Tibial artery (tissue), 4 donors: ENCODE measurements at places on chromosomes 6 and 20.
A peak's percentile ranks its signal among the peaks of the same experiment; 100 is the strongest.

DNA sequence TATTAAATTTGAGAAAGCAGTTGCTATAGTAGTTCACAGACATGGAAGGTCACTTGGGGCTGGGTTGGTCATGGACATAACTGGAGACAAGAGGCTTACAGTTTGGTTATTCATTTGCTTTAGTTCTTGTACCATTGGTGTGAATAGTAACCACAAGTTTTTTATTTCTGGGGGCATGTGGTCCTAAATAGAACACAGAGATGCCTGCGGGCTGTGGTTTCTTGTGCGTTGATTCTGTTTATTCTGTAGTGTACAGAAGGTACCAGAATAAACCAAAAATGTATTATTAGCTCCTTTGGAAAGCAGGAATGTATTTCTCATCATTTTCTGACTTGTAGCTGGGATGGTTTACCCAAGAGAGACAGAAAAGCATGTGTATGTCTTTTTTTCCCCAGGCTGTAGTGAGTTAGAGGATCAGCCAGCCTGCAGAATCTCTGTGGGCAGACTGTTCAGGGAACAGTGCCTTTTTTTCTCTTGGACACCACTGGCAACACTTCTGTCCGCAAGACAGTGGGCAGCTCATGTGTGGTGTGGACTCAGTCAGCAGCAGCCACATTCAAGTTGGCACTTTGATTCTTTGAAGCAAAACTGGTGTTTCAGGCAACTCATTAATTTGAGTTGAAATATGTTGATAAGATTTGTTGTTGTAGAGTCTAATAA is 122.1 kb downstream of the LRRC1 start:
- DNase-seq, result no peak

GRCh38 chr6:42017021-42017643 is 33.2 kb upstream of the TAF8 start:
- no peak for DNase-seq

- DNase-seq, result no peak
Measured at GRCh38 chr6:45522486-45522885, 144.8 kb upstream of the SUPT3H start.

GRCh38 chr6:84763003-84763885 is 1.2 kb downstream of the TBX18 start:
- DNase-seq, result peak; percentile 78

DNA sequence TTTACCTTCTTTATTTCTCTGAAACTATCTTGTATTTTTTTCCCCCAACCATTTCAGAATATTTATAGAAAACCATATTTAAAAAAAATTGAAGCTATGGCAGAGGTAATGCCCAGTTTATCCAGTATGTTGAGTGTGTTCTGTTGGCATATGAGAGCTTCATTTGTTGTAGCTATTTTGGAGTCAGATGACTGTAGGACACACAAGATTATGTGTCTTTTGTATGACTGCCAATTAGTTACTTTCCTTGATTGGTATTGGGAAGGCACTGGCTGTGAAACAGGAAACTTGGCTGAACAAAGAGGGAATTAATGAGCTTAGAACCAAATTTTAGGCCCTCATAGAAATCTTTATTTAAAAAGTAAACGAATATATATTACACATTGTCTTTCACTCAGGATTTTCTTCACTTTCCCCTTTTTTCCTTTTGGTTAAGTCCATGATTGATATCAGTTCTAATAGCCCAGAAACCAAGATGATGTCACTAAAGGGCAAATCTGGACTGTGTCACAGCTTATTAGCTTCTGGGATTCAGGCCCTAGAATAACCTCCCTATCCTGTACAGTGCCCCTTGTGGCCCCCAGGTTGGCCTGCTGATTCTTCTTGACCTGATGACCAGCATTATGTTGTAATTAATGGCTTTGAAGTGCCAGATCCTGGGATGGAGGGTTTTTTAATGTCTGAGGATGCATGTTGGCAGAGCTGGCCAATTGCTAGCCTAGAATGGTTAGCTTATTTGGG is 10.1 kb downstream of the CDC5L start:
- DNase-seq, result no peak

GRCh38 chr20:36975099-36975818 is 23.8 kb upstream of the SAMHD1 start:
- no peak for DNase-seq

DNA sequence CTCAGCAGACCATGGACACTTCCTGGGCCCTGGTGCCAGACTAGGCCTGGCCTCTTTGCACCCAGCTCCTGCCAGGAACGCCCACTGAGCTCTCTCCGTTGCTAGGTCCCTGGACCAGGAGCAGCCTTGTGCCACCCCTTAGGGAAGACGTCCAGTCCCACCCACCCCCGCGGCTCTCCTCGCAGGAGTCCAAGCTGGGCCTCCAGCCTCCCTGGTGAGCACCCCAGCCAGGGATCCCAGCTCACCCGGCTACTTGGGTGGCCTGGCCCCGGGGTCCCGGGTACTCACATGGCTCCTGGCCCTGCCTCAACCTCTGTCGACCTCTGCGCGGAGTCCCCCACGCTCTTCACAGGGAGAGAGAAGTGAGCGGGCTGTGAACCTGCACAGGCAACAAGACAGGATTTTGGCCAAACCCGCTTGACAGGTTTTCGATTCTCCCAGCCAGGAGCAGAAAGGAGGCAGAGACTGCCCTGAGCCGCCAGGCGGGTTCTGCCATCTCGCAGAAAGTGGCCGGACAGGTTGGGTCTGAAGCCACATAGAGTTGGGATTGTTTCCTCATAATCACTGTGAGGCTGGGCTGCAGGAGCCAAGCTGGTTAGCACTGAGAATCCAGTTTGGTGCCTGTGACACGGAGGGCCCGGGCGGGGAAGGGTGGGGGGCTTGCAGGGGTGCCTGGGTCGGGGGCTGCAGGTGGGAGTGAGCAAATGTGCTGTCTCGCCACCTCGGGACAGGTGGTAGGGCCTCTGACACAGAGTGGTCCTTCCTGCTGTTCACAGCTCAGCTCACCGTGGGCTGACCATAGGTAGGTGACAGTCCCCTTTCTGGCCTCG is at the start of gene RBBP8NL:
Gene RBBP8NL (minus strand): TSS at position 368 of the 830 bp plus-strand sequence. CDS start 7,892 bp downstream, outside the sequence.
- no peak for DNase-seq

DNA sequence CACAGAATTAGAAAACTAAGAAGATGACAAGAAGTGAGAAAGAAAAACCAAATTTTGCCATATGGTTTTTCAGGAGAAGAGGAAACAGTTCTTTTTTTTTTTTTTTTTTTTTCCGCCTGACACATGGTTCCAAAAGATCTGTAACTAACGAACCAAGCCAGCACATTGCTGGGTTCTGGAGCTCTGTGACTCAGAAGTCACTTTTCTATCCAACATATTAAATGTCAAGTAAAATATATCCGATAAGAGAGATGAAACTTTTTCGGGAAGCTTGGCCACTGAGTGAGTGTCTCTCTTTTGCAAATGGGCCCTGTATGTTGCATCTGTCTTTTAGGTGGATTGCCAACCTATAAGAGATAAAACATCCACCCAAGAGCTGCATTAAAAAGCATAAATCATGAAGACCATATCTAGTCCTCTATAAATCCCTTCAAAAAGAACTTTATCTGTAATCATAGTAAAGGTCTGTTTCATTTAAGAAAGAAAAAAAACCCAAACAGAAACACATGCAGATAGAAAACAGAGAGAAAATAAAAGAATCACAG is 4.6 kb downstream of the METTL24 start:
- no peak for DNase-seq

DNA sequence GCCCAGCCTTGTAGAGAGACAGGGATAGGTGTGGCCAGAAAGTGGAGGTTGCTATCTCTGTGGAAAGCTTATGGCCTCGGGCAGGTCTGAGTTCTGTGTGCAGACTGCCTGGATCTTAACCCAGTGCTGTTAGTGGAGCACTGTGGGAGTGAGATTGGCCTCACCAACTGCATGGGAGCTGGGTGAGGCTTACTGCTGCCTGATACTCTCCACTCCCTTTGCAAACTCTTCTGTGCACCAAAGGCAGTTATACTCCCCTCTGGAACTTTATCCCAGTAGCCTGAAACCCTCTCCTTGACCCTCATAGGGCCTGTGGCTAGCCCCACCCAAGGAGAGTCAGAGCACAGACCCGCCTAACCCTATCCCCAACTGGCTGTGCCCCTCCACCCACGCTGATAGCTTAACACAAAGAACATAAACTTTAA is 41.4 kb upstream of the PKIB start:
- no peak for DNase-seq

DNA sequence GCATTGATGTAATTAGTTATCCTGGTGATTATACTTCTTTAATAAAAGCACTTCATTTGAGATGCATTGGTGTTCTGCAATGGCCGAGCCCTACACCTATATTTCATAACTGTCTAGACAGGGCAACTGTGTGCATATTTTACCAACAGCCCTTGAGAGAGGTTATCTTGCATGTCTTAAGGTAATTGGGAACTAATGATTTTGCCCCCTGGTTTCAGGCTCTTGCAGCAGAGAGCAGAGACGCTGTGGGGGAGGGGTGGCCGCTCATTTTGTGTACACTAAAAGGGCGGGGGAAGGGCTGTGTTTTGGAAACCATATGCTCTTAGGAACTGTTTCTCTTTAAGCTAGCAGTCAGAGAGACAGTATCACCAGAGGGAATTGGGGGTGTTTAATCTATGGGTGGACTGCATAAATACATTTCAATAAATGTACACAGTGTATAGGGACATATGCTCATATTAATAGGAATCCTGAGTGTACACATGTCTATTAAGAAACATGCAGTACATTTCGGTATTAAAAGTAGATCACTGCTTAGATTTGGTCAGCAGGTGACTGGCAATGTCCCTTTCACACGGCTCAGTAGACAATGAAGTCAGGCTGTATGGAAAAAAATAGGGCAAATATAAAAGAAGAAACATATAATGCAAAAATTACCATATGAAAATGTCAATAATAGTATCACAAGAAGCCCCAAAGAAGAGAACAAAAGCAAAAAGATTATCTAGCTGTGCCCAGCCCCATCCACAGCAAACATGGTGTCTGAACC is 402.9 kb upstream of the CITED2 start:
- no peak for DNase-seq

DNA sequence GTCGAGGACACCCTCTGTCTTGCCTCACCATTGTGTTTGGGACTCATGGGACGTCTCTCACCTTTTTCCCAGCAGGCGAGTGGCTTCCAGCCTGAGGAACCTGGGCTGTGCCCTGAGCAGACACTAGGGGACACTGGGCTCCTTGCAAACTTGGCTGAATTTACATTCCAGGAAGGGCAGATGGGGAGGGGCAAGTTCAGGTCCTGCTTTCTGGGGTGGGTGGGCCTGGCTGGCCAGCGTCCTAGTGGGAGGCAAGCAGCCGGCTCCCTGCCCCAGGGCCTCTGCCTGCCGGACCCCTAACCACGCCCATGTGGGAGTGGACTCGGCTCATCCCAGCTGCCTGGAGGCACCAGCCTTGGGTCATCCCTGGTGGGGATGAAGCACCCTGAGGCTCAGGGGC is 48.2 kb upstream of the MLN start:
- no peak for DNase-seq

DNA sequence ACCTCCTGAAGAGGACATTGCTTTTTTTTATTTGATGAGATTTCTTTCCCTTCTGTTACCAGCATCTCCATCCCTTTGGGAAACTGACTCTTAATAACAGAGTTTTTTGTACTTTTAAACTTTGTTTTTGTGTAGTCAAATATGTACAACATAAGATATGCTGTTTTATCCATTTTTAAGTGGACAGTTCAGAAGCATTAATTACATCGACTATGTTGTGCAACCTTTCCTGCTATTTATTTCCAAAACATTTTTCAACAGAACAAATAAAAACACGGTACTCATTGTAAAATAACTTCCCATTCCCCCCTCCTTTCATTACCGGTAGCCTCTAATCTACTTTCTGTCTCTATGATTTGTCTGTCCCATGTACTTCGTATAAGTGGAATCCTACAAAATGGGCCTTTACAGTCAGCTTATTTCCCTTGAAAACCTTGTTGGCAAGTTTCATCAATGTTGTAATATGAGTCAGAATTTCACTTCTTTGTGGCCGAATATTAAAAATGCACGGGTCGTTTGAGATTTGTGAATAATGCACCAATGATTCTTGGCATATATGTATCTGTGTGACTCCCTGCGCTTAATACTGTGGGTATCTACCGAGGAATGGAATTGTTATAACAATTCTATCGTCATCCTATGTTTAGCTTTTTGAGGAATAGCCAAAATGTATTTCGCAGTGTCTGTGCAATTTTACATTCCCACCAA is 11.1 kb upstream of the RIPK1 start:
- no peak for DNase-seq

GRCh38 chr6:100433726-100434435 is 30.8 kb downstream of the SIM1 start:
- no peak for DNase-seq

DNA sequence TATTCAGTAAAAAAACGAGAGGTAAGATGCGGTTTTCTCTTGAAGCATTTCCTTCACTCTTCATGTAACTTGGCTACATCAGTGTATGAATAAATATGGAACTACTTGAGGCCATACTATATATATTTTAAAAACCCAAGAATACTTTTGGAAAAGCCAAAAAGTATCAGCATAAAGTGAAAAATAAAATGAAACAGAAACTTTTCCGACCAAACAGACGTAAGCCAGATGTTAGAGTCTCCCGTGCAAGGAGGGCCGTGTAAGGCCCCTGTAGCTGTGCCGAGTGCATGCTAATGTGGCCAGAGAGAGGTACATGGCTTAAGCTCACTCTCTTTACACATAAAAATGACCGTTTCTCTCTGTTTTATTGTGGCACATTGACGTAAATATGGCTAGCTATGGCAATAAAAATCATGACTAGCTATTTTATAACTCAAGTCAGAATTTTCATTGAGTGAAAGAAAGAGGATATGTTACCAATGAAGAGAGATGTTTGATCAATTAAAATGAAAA is 140.1 kb upstream of the GMDS start:
- DNase-seq, result no peak

DNA sequence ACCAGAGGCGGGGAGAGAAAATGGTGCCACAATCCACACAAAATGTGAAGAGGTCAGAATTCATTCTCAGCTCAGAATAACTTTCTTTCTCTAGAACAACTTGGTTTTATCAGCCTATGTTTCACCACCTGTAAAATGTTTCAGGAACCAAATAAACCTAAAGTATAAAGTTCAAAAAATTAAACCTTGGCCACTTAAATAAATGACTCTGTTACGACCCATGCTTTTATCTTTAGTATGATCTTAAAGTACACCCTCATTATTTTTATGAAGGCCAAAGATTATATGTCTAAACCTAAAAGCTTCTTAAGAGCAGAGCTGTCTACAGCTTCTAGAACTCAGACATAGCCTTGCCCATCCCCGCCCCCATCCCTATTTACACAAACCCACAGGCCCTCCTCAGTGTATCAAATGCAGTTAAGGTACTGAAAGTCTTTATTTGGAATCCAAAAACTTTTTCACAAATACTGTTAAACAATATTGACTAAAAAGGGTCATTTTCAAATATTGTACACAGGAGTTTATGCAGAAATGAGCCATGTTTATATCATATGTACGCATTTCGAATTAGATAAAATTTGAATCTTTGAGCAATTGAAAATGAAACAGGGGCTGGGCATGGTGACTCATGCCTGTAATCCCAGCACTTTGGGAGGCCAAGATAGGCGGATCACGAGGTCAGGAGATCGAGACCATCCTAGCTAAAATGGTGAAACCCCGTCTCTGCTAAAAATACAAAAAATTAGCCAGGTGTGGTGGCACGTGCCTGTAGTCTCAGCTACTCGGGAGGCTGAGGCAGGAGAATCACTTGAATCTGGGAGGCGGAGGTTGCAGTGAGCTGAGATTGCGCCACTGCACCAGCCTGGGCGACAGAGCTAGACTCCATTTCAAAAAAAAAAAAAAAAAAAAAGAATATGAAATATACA is 5.7 kb upstream of the NHSL1 start:
- DNase-seq, result no peak
